CD8-positive, alpha-beta memory T cell (primary cell): ENCODE measurements at places on chromosomes 2 and 18. TPM values are rescaled to one million over a fixed set of nuclear protein-coding genes. Genes with fewer than 3 reads are reported as not detected.

Gene PARD6G
- total RNA-seq = 0.33 TPM

Gene PSMA8
- 1.7 TPM for total RNA-seq

Gene SRD5A2
- total RNA-seq = not detected

Gene FOXI3
- total RNA-seq = not detected

Gene COBLL1
- total RNA-seq = not detected

Gene LHCGR
- total RNA-seq = not detected

Gene MROH2A
- not detected for total RNA-seq

Gene CHCHD5
- total RNA-seq = 36.6 TPM

Gene ADGRF3
- 2.6 TPM for total RNA-seq

Gene IL36B
- not detected for total RNA-seq

Gene RETREG2
- 67.6 TPM for total RNA-seq
